Anterior cingulate cortex (tissue), 58 donors: ENCODE measurements at places on chromosomes 3 and 15.

DNA sequence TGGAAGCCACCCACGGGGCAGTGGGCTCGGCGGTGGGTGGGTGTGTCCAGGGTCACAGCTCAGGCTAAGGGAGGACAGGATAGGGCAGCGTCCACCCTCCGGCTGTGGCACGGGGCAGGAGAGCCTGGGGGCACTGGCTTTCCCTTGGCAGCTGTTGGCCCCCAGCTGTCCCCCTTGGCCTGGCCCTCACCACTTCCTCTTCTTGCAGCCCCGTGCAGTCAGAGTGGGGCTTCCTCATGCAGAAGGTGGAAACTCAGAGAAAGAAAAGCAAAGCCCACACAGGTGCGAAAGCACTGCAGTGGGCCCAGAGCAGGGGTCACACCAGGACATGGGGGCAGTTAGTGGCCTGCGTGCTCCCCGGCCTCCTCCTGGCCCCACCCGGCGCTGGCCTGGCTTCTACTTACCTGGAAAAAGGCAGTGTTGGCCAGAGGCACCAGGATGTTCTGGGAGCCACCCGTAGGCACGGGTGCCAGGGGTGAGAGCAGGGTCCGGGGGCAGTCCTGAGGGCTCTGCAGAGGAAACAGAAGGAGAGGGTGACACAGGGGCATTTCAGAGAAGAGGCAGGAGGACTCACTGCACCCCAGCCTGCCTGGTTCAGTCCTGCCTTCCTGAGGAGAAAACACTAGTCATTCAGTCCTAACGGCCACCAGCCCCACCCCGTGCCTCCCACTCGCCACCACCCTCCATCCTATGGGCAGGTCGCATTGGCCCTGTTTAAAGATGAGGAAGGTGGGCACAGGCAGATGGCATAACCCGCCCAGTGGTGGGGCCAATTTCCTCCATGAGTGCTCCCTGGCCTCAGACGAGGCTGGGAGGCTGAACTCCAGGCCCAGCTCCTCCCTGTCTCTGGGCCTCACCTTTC, 28.3 kb downstream of the PLXND1 start:
- no peak for DNase-seq

DNA sequence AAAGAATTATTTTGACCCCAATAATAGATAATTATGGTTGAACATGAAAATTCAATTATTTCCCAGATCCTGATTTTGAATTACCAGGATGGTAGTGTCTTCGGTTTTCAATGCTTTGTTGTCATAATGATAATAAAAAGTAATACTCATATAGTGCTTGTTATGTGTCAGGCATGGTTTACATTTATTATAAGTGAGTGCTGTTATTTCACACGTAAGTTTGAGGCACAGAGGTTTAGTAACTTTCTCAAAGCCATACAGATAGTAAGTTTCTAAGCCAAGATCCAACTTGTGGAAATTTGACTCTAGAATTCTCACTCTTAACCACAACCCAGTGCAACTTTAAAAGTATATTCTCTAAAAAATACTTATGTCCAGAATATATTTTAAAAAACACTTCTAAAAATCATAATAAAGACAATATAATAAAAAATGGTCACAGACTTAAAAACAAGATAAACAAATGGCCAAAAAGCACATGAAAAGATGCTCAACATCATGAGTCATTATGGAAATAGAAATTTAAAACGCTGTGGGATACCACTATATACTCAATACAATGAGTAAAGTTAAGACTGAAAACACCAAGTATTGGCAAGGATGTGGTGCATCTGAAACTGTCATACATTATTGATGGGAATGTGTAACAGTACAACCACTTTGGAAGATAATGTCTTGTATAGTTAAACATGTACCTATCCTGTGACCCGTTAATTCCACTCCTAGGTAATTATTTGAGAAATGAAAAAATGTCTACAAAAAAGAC, 45.2 kb downstream of the SPRED1 start:
- no peak for DNase-seq

GRCh38 chr15:69164807-69165636, 4.6 kb downstream of the GLCE start:
- no peak for DNase-seq

GRCh38 chr3:70726096-70726938, 413.9 kb upstream of the MDFIC2 start:
- no peak for DNase-seq

- DNase-seq: no peak
Measured at GRCh38 chr15:58511599-58511987, 79.8 kb downstream of the LIPC start.

DNA sequence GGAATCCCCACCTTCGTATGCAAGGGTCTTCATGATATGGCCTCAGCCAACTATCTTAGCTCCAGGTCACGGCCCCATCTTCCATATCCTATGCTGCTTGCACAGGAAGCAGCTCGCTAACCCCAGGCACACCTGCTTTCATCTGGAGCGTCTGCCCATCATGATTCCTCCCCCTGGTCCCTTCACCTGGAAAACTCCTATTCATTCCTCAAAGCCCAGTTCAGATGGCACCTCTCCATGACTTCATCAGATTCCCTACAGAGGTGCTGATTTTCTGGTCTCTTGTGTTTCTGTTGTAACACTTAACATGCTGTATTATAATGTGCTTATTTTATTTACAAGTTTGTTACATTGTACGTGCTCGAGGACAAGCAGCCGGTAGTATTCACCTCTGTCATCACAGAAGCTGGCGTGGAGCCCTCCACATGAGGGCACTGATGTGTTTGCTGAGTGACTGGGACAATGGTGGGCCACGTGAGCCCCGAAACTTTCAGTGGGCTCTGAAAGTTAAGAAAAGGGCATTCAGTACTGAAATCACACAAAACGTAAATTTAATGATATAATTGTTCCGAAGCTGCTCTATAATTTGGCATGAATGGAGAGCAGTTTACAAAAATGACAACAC, 16.2 kb downstream of the MUC20 start:
- DNase-seq: no peak

DNA sequence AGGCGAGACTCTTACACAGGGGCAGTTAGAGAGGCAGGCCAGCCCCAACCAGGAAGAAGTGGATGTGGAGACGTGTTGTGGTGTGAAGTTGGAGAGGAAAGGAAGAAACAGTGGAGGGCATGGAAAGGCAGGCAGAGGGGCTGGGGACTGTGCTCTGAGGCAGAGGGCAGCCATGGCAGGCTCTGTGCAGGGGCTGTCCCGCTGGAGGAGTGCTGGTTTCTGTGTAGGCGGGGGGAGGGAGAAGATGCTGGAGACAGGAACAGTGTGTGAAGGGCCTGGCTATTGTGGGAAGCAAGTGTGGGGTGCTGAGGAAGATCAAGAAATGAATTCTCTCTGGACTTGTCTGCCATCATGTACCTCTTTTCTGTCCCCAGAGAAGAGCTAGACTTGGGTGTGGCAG, 21.0 kb downstream of the SNAPC5 start:
- DNase-seq: no peak

GRCh38 chr3:13479332-13479581, 849 bp upstream of the HDAC11 start:
- peak; percentile 27 for DNase-seq

DNA sequence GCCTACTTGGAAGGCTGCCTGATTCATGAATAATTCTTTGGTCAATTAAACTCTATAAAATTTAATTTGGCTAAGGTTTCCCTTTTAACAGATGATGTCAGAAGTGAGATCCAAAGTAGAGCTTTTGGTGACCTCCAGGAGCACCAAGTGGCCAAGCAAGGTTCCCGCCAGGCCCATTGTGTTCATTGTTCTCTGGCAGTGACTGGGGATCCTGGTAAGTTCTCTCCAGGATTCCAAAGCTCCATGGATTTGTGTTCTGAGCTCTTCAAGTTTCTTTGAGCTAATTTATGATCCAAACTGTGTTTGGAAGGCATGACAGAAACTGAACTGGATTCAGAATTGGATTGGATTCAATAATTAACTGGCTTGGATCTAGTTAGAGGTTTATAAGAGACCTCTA, 72.0 kb upstream of the ALDH1L1 start:
- DNase-seq: no peak

GRCh38 chr15:61075741-61076140, 153.4 kb downstream of the RORA start:
- DNase-seq: no peak

GRCh38 chr3:175695251-175695650, 836.1 kb downstream of the NAALADL2 start:
- no peak for DNase-seq

DNA sequence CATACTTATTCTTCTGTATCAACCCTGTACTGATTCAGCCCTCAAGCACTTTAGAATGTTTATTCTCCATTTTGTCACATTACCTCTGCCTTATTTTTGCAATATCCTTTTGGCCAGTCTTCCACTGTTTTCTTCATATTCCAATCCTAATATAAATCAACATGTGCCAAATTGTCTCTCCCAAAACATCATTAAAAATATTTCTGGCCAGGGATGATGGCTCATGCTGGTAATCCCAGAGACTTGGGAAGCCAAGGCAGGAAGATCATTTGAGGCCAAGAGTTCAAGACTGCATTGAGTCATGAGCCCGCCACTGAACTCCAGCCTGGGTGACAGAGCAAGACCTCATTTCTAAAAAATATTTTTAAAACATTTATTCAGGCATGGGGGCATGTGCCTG, 641.4 kb upstream of the CBLB start:
- no peak for DNase-seq

DNA sequence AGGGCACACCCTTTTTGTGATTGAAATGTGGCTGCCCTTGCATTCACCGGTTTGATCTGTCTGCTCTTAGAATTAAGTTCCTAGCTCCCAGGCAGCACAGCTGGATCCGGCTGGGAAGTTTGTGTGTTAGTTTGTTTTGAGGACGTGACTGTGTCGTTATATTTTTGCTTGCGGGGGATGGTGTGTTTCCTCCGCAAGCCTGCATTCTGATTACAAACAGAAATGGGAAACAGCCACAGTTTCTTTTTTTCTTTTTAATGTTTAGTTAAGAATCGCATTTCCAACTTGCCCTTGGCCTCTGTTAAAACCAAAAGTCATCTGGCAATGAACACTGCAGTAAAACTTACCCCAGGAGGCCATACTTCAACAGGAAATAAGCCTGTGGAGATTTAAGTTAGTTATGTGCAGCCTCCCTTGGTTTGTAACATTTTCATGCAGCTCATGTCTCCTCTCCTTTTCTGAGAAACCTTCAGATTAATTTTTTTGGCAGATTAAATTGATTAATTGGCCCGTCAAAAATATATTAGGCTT, 888 bp downstream of the TMOD3 start:
- no peak for DNase-seq

DNA sequence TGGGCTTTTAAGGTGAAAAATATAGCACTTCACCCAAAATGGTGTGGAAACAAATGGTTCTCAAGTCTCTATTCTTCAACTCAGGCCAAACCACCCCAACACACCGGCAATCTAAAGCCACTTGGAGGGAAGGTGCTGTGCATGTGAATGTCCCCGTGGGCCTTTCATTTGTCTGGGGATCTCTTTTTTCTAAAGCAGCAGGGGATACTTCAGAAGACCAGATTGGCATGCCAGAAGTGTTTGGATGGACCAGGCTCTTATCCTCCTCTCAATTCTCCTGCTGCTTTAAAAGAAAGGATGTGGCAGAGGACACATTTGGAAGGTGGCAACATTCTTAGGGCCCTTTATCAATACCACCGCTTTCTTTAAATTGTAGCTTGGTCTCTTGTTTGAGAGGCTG, 193.1 kb downstream of the MEIS2 start:
- no peak for DNase-seq

- DNase-seq: no peak
Measured at GRCh38 chr3:129794311-129795185, 99.0 kb downstream of the TMCC1 start.

- DNase-seq: no peak
Measured at GRCh38 chr15:49978121-49978520, 140.9 kb downstream of the ATP8B4 start.

- DNase-seq: no peak
Measured at GRCh38 chr3:74314696-74315095, 299.8 kb downstream of the CNTN3 start.

GRCh38 chr15:101506491-101506890, 17.0 kb upstream of the PCSK6 start:
- no peak for DNase-seq

- DNase-seq: no peak
Measured at GRCh38 chr3:127059072-127059471, 76.2 kb downstream of the PLXNA1 start.

DNA sequence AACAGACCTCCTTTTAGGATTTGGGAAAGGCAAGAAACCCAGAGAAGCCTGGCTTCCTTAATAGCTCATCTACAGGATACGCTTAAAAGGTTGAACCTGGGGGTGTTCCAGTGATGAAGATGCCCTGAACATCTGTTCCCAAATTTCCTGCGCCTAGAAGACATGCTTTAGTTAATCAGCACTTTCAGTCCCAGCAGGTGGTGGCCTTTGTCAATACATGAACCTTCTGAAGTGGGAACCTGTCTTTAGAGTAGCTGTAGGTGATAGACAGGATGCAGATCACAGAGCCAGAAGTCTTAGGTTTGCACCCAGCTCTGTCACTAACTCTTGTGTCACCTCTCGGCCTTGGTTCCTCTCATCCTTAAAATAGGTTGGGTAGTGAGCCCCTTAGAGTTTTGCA, 149.7 kb upstream of the SYNPR start:
- no peak for DNase-seq

DNA sequence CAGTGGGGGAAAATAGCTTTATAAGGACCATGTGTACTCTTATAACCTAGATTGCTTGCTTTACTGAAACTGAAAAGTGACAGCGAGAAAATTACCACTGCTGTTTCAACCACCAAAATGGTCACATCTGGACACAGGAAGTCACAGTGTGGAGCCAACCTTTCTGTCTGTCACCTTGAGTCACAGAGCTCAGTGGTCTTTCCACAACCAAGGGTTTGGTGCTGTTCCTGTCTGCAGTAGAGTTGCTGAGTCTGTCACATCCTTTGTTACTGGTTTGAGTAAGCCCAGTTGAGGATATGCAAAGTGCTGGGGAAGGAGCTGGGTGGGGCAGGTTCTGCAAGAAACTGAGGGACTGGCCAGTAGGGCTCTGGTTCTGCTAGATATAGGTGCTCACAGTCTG, 139.1 kb upstream of the EIF1B start:
- no peak for DNase-seq

GRCh38 chr15:78995921-78996893, 51.4 kb upstream of the CTSH start:
- no peak for DNase-seq

GRCh38 chr3:56775838-56776555, 25.8 kb downstream of the ARHGEF3 start:
- DNase-seq: no peak
